Stimulated activated CD4-positive, alpha-beta T cell treated with anti-CD3 and anti-CD28 coated beads, TNF-alpha, amount 100 ng/mL, for 4 hours (primary cell): ENCODE measurements at places on chromosomes 11 and 22.

DNA sequence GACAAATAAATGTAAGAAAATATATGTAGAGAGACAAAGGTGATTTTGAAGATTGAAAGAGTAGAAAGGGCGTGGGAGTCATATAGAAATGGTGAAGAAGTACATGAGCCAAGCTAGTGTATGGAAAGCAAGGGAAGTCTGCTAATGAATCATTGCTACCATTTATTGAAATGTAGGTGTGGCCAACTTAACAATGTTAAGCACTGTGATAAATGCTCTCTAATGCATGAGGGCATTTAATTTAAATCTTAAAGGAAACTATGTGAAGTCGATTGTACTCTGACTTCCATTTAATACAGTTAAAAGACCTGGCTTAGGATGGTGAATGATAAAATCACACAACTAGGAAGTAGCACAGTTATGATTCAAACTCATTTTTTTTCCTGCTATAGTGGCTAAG is 219.9 kb downstream of the CASP12 start:
- no peak for DNase-seq

GRCh38 chr11:129490004-129490403 is 114.4 kb downstream of the BARX2 start:
- no peak for DNase-seq

GRCh38 chr22:26287382-26288225 is 118.3 kb downstream of the SEZ6L start:
- no peak for DNase-seq

DNA sequence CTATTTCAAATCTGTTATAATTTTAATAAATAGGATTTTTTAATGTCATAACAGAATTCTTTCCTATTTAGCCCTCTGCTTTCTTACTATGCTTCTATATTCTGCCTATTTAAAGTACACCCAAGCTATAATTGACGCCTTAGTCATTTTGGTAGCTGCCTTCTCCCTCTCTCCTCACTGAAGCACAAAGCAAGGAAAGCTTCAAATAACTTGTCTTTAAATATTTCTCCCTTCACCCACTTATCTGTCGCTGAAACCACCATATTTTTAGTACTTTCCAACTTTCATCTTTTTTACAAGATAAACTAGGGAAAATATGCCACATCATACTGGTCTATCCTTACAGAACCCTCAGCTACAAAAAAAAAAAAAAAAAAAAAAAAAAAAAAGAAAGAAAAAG is 127.9 kb downstream of the ENTHD1 start:
- no peak for DNase-seq

- no peak for DNase-seq
Measured at GRCh38 chr11:44943118-44943517, 7.6 kb downstream of the TP53I11 start.

- no peak for DNase-seq
Measured at GRCh38 chr11:132296946-132297610, 926.7 kb downstream of the NTM start.

GRCh38 chr22:22092974-22093373 is 110.4 kb upstream of the TOP3B start:
- DNase-seq: no peak

GRCh38 chr11:65165410-65166317 is 4.4 kb upstream of the SPDYC start:
- no peak for DNase-seq

- no peak for DNase-seq
Measured at GRCh38 chr11:110777775-110778174, 65.5 kb upstream of the ARHGAP20 start.

DNA sequence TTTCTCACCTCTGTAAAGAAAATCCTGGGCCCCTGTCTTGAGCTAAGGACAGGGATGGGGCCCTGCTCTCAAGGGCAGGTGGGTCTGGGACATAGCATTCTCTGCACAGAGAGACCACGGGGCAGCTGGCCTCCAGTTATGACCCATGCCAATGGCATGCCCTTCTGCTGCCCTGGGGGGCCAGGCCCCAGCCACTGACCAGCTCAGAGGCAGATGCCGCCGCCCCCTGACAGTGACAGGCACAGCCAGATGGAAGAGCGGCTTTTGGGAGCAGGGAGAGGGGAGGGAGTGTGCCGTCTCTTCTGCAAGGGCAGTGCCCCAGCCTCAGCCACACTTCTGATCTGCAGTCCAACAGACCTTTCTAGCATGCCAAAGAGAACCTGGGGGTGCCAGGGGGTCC is 114.8 kb upstream of the NAV2 start:
- DNase-seq: no peak

DNA sequence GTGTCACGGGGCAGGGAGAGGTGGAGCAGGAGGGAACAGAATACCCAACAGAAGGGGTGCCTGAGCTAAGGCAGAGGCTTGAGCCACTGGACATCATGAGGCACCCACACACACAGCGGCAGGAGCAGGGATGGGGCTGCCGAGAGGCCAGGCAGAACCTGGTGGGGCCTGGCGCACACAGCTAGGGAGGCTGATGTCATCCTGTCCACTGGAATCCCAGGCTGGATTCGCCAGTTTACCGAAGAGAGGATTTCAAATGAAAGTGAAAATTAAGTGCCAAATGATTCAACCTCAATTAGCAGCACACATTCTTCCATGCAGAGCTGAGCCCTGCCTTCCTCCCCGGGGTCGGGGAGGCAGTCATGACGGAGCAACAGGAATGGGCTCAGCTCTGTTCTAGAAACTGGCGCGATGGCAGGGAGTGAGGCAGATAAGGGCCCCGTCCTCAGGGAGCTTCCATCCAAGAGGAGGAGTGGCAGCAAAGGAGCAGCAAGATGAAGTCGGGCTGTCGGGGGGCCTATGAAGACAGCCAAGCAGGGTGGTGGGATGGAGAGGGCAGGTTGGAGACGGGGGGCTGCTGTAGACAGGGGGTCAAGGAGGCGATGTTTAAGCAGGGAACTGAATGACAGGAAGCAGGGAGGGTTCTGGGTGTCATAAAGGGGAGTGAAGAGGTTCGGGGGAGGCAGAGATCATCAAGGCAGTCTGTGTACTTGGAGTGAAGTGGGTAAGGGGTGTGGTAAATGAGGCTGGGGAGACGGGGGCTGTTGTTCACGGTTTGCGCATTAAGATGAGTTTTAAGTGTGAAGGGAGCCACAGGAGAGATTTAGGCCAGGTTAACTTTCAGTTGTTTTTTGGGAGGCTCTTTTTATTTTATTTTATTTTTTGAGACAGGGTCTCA is 6.4 kb downstream of the RAC2 start:
- DNase-seq: no peak

DNA sequence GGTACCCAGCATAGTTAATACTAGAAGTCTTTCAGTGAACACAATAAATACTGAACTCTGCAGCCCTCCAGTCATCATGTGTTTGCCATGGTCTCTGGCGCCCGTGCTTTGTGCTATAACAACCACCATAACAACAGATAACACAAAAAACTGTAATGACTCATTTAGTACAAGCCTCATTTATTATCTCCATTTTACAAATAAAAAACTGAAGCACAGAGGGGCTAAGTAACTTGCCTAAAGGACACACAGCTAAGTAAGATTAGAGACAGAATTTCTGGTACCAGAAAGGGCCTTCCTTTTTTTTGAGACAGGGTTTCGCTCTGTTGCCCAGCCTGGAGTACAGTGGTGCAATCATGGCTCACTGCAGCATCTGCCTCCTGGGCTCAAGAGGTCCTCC is 19.5 kb downstream of the RBFOX2 start:
- no peak for DNase-seq

DNA sequence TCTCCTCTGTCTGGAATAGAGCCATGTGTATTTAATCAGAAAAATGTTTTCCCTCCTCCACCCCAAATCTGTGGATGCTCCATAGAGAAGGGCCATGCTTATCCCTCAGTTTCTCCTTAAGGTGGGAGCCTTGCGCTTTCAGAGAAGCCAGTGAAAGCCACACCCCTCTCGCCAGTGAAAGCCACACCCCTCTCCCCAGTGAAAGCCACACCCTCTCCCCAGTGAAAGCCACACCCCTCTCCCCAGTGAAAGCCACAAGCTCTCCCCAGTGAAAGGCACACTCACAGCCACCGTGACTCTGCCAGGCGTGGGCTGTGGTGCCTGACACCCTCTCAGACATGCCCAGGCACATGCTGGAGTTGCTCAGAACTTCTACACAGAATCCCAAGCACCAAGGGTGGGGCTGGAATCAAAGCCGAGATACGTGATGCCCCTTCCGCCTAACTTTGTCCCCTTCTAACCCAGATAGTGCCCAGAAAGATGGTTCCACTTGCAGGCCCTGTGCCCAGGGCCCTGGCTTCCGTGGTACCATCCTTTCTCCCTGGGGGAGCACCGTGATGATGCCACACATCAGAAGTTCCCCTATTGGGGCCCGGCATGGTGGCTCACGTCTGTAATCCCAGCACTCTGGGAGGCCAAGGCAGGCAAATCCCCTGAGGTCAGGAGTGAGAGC is 16.5 kb upstream of the PRR5 start:
- peak; percentile 80 for DNase-seq
